ENCODE measurements at places on chromosomes 2 and 18.

DNA sequence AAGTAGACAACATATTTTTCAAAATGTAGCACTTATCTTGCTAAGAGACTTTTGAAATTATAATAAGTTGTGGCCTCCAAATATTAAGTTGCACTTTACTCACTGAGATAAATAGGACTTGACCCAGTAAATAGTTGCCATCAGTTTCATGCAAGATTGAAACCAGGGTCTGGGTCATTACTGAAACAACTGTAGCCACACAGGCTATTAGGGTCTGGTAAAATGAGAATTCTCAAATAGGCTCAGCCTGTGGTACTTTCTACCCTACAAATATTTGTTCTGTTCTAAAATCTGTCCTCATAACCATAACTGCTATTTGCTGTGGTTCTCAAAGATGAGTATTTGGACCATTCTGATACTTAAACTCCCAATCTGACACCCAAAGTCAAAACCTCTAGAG is 115.4 kb upstream of the STK17B start:
- DNase-seq = no peak

DNA sequence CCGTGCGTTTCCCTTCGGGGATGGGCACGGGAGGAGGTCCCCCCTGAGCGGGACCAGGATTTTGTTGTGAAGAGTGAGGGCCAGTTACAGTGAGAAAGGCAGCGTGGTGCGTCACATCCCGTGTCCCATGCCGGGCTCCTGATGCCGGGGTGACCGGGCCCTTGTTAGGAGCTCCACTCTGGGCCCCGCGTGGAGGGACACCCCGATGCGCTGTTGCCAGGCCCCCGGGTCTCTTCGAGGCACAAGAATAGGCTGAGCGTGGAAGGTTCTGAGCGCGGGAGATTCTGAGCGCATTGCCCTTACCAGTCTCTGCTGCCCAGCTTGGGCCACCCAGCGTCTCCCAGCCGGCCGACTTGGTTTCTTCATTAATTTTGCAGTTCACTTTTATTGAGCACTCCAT is 17.6 kb downstream of the CTDP1 start:
- no peak for DNase-seq

DNA sequence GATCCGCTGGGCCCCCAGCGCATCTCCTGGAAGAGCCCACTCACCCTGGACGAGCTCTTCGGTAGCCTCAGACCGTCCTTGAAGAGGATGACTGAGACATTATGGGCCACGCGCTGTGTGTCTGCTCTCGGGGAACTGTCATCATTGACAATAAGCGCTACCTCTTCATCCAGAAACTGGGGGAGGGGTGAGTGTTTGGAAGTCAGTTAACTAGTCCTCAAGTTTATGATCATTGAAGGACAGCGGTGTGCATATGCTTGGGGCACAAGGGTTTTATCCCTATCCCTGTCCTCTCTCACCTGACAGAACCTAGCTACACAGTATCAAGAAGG is 586 bp downstream of the STK16 start:
- DNase-seq = no peak

DNA sequence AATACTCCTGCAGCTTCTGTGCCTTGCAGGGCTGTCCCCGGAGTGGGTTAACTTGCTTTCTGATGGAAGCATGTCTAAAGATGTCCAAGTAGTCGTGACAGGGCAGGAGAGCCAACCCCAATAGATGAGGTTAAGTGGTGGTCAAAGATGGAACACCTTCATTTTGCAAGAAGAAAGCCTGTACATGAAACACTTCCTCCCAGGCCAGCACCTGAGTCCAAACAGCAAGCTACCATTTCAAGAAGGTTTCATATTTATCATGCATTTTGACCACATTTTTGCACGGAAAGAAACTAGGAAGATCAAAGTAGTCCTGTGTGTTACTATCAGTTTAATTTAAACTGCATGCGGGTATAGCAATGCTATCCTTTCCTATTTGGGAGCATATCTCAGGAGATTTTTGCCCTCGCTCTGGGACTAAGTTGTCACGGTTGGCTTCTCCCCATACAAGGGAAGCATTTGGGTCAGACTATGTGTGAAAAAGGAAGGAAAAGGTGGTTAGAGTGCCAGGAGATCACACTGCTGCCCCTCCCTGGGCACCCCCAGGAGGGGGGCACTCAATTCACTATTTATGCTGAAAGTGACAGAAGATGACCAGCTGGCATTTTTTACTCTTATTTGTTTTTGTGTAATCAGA is 187.6 kb downstream of the ZNF521 start:
- DNase-seq = no peak

- DNase-seq = no peak
Measured at GRCh38 chr2:11876889-11877288, 130.5 kb downstream of the LPIN1 start.

DNA sequence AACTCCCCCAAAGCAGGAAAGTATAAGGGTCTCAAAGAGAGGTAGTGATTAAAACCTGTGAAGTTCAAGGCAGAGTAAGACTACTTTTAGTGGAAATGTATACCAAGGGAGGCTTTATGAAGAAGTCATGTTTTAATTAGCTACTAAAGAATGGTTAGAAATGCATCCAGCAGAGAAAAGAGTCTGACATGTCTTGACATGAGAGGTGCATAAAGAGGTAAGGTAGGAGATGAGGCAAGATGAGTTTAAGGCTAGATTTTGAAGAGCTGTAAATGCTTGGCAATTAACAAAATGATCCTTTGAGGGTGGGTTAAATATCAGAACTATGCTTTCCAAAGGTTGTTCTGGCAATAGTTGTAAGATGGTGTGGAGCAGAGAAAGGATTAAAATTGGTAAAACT is 88.7 kb upstream of the WDSUB1 start:
- DNase-seq = no peak

DNA sequence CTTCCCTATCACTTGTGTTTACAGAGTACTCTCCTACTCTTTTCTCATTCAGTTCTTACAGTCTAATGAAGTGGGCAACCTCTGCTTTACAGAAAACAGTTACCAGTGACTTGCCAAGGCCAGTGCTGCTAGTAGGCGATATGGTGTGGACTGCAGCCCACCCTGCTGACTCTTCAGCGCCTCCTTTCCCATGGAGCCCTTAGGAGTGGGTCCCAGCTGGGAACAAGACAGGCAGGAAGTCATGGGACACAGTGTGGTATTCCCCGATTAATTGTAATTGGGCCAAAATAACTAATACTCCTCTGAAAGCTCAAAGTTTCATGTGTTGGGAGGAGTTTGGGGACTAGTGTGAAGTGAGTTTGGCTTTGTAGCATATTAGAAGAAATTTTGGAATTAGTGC is 120.1 kb upstream of the EML6 start:
- no peak for DNase-seq

Data from LoVo (cell line).